Activated CD4-positive, alpha-beta T cell treated with anti-CD3 and anti-CD28 coated beads for 24 hours (primary cell): ENCODE measurements at places on chromosomes 11 and 22.

DNA sequence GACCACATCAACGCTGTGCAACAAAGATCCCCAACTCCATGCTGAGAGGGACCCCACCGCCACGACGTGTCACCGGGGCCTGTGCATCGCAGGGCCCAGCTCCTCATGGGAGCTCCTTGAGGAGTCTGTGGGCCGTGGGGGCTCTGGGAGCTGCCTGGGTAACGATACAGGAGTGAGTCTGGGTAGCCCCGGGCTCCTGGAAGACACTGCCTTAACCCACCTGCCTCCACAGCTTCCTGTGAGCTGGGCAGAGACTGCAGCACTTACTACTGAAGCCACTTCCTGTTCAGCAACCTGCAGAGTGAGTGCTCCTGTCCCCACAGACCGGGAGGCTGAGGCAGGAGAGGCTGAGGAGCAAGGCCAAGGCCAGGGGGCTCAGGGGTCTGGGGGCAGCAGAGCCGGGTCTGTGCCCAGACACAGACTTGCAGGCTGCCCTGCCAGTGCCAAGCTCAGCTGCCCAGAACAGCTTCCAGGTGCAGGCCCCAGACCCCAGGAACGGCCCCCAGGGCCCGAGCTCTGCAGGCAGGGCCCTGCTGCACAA lies 226.7 kb downstream of the BRD1 start:
- no peak for DNase-seq

DNA sequence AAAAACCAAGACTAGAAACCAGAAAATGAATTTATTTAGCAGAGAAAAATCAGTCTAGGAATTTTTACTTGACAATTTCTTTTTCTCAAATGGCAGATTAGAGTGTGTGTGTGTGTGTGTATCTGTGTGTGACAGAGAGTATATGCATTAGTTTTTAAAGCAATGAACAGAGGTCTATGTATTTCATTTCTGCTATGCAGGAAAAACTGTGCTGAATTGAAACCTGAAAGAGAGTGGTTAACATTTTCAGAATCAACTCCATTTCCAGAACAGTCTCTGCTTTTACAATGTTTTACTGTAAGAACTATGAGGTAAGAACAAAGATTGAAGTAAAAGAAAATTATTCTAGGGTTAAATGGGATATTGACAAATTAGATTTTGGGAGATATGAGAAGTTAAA lies 114.8 kb downstream of the GRM5 start:
- DNase-seq: no peak

DNA sequence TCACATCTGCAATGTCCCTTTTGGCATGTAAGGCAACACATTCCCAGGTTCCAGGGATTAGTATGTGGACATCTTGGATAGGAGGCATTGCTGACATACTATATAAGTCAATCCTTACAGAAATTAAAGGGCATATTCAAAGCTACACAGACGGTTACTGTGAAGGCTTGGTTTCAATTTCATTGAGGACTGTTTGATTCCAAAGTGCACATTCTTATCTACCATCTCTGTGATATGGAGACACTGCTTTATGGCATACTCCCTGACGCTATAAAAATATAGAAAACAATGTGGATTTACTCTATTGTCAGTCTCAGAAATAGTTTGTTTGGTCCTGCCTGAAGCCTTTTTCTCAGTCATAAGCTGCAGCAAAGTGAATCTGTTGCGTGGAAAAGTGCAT lies 1486.7 kb downstream of the FAM181B start:
- no peak for DNase-seq

GRCh38 chr11:120043328-120043945 lies 94.5 kb downstream of the TRIM29 start:
- DNase-seq: no peak

GRCh38 chr22:48798281-48799226 lies 1029.1 kb downstream of the BRD1 start:
- no peak for DNase-seq

DNA sequence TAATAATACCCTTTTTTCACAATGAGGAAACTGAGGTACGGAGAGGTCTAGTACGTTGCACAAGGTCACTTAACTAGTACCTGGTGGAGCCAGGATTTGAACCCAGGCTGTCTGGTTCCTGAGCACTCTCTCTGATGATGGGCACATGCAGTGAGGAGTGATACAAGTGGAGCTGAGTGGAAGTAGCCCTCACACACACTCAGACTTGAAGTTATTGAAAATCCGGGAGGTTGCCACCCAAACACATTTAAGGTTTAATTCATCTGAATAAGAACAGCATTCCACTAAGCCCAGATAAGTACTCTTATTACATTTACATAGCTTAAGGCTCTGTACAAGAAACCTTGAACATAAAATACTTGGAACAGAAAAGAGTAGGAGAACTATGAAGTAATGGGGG lies 4.8 kb downstream of the GRAP2 start:
- DNase-seq: no peak

DNA sequence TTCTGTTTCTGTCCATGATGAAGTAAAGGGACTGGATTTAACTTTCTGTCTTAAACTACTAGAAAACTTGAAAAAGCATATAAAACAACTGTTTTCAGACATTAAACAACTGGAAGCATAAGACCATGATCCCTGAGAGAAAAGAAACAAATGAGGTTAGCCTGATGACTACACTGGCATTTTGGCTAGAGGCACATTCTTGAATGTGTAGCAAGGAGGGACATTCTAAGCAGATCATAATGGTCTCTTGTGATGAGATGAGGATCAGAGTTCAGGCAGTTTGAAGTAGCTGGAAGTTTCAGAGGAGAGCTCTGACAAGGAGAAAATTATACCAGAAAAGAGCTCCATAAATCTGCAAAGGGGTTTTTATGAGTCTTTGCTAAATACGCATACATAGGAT lies 75.4 kb downstream of the AASDHPPT start:
- DNase-seq: no peak

GRCh38 chr11:3959903-3960265 lies 104.4 kb downstream of the STIM1 start:
- no peak for DNase-seq

- DNase-seq: no peak
Observed at GRCh38 chr11:96741068-96741467, 351.3 kb downstream of the JRKL start.

DNA sequence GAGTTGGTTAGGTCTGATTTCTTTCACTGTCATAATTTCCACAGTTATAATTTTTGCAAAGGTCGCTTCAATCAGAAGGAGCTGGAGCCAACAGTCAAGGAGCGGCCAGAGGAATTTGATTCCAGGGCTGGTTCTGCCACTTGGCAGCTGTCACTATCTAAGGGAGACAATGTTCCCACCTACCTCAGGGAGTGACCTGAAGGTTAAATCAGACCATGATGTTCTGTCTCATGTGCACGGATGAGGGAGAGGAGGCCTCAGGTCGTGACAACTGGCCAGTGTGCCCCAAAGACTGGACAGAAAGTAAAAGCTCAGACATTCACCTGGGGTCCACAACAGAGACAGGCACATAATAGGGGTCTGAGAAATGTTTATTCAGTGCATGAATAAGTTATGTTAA lies 7.6 kb downstream of the MRGPRD start:
- DNase-seq: no peak

DNA sequence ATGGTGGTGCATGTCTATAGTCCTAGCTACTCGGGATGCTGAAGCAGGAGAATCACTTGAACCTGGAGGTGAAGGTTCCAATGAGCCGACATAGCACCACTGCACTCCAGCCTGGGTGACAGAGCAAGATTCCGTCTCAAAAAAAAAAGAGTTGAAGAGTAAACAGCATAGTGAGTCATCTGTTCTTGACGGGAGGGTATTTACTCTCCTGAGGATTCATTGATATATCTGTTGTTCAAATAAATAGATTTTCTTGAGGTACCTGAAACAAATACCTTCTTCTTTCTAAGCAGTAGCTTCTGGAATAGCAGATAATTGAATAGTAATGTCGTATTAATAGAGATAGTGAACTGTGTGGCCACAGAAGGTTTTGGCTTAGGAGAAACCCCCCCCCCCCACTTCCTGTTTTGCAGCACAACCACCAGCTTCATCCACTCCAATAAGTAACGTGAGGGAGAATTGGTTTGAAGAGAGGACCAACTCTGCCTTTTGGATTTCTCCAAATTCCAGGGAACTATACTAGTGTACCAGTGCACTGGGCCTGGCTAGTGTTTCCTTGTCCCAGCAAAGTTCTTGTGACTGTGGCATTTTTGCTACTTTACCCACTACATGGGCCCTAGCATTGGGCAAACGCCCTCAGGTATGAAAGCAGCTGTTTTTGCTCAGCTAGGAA lies 90.0 kb downstream of the PRMT3 start:
- no peak for DNase-seq

DNA sequence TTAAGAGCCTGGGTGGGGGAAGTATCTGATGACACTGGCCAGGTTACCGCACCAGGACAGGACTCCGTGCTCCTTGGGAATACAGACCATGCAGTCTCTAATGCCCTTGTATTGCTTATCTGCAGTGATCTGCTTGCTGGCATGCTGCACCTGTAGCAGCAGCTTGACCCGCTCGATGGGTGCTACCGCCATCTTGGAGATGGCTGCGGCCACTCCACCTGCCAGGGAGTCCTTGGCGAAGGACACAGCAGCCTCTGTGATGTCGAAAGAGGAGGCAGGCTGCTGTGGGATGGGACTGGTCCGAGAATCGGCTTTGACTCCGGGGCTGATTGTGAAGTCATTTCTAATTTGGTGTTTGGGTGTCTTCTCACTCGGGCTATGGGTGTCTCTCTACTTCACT lies 3.1 kb downstream of the WBP2NL start:
- DNase-seq: no peak

GRCh38 chr11:73242251-73243092 lies 24.4 kb downstream of the P2RY2 start:
- peak; percentile 75 for DNase-seq

DNA sequence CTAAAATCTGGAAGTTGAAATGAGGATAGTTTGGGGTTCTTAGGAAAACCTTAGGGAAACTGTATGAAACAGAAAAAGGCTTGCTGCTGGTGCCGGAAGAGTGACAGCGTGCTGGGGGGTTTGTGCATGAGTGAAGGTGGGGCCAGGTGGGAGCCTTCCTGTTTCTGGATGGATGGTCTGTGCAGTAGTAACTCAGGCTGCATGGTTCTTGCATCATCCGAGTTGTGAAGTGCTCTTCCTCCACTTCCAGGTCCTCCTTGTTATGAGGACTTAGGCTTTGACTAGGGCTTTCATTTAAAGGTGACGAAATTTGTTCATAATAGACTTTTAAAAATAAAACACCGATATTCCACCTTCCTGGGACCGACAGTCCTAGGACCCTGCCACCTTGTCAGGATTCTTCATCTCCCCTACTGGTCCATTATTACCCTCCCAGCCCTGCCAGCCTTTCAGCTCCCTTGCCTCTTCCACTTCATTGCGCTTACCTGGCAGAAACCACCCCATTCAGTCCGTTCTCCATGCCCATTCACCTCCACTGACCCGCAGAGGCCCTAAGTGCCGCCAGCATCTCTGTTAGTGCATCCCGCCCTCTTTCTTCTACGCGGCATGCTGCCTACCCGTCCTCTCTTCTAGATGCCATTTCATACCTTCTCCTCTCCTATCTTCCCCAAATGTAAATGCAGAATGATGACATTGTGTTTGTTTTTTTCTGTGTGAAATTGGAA lies 47.3 kb downstream of the PPFIA1 start:
- no peak for DNase-seq

DNA sequence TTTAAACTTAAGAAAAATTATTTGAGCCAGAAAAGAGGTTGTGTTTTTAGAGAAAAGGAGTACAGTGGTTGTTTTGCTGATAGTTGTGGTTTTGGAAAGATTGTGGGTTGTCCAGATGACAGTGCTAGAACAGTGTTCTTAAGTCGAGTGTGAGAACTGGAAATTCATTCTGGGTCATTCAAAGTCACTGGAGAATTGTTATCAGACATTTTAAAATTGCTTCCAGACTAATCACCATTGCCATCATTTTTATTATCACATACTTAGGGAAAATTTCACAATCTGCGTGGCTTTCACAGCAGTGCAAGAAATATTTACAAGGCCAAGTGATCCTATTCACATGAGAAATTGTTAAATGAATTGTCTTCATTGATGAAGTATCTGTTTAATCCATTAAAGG lies 242.2 kb upstream of the DDI1 start:
- no peak for DNase-seq

DNA sequence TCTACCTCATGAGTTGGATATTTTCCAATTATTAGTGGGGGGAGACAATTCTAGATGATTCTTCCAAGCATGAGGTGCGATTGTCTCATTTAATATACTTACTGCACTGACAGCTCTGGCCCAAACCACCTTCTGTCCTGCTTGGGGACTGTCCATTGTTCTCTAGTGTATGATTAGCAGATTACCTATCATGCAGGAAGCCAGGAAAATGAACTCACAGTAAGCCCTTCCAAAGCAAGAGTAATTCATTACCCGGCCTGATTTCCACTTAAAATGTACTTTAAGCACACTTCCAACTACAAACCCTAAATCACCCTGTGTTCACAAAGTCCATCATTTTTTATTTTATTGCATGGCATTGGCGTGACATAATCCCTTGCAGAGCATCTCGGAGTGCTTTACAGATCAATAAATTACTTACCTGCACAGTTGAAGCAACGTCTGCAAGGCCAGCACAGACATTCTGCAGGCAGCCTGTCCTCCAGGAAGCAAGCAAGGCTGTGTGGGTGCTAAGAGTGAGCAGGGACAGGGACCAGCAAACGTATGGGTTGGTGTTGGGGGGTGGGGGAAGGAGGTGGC lies 838.2 kb downstream of the NTM start:
- DNase-seq: no peak

GRCh38 chr22:50250249-50250554 lies 863 bp downstream of the HDAC10 start:
- DNase-seq: no peak

GRCh38 chr11:129225190-129225589 lies 33.1 kb upstream of the ARHGAP32 start:
- no peak for DNase-seq

DNA sequence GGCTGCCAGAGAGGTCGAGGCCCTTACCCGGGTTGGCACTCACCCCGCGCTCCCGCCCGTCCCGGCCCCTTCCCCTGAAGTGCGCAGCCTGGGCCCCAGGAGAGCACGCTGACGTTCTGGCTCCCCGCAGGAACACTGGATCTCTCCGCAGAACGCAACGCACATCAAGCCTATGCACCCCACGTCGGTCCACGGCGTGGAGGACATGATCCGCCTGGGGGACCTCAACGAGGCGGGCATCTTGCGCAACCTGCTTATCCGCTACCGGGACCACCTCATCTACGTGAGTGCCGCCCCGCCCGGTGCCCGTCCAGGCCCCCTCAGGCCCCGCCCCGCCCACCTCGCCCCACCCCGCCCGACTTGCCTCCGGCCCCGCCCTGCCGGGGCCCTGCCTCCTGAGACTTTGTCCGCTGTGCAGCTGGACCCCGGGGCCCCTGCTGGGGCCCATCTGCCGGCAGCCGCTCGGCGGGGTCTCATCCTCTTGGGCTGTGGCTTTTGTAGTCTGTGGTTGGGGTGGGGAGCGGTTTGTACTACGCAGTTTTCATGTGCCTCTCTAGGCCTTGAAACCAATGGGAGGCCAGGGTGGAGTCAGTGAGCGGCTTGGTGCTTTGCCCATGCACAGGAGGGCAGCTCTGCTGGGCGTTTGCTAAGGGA lies 19.7 kb downstream of the MYO7A start:
- DNase-seq: no peak
